ENCODE measurements at places on chromosomes 7 and 10.
A peak's percentile ranks its signal among the peaks of the same experiment; 100 is the strongest.

- no peak for DNase-seq
Observed at GRCh38 chr10:58467931-58468635, 44.6 kb upstream of the BICC1 start.

DNA sequence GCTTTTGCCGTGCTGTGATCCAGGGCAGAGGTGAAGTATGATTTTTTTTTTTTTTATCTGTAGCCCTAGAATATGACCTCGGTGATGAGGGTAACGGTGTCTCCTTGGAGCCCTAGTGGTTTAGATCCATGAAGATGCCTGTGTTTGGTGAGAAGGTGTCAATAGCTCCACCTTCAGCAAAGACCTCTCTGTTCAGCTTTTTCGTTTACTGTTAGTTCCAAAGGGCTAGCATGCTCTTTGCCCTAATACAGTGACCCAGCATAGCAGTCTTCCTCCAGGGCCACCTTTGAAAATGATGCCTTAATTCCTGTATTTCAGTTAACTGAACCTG is 746 bp upstream of the MRPS16 start:
- no peak for DNase-seq

DNA sequence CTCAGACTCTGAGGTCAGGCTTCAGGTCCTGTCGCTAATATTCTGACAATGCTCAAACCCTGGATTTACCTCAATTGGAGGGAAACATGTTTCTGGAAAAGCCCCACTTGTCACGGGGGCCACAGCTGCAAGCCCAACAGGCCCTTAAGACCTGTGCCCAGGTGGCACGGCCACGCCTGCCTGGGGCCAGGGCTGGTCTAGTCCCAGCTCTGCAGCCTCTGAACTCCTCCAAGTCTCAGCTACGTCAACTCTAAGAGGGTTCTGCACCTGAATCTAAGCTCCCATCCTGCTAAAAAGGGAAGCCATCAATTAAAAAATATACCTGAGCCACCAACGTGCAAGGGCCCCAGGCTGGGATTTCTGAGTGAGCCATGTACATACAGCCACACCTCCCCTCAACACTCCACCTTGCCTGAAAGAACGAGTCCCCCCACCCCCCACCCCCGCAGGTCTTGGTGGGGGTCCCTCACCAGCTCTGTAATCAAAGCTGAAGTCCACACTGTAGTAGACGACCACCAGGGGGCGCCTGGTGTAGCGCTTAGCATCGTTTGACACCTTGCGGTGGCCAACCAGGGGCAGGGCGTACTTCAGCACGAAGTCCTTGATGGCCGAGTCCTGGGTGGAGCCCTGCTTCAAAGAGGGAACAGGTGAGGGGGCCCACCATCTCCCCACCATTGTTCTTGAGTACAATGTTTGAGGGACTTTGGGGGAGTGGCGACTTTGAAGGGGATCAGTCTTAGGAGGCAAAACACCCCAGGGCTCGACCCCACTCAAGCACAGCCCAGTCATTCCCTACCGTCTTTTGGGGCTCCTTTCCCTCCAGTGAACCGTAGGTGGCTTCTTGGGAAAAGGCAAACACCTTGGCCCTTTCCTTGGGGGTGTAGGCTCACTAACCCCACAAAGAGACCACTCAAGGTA is 22.6 kb downstream of the PDIA4 start:
- DNase-seq: no peak

- no peak for DNase-seq
Observed at GRCh38 chr7:65233409-65234034, 140.1 kb upstream of the ZNF92 start.

GRCh38 chr10:43292755-43293676 is 26.2 kb upstream of the RASGEF1A start:
- no peak for DNase-seq

DNA sequence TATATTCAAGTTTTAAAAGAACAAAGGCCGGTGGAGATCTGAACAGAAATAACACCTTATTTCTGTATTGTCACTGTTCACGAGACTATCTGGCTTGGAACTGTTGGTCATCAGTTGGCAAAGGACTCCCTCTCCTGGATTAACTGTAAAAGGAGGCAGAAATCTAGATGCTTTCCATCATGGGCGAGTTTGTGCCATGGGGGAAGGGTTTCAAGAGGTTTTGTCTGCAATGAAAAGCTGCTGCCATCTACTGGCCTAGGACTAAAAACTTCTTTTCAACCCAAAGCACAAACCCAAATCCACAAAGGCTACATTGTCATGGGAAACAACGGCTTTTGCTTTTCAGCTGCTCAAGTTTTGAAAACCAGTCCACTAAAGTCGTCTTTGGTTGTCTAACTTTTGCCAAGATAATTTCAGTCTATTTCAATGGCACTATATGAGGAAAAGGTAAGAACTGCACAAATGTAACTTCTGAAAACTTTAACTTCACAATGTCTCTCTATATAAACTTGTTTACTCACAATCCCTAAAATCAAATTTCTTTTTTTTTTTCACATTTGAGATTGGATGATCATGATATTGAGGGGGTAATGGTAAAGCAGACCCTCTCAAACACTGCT is 196.8 kb downstream of the SKAP2 start:
- DNase-seq: peak; percentile 36

DNA sequence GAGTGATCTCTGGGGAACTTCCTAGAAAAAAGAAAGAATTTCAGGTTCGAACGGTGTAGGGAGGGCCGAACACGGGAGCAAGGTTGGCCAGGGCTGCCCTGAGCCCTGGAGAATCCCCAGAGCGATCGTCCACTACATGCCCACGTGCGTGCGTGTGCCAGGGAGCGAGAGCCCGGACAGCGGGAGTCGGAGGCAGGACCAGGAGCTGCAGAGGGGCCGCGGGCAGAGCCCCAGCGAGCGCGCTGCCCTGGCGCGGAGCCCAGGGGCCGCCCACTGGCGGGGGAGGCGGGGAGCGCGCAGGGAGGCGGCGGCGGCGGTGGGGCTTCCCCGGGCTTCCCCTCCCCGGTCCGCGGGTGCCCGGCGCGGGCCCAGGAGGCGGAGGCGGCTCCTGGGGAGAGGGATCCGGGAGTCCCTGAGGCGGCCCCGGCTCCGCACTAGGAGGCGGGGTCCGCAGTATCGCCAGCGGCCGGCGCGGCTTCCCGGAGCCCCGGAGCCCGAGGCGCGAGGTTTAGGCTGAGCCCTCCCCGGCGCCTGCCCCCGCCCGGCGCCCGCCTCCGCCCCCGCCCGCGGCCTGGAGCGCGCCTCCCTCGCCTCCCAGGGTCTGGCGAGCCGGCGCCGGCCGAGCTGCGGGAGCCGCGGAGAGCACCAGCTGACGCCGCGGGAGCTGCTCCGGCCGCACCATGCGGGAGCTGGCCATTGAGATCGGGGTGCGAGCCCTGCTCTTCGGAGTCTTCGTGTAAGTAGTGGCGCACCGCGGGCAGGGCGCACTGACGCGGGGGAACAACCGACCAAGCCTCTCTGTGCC is at the start of gene PLPP4:
PLPP4 (plus strand) TSS at position 602 of the 805 bp plus-strand sequence; CDS start at position 681, 79 bp downstream.
- DNase-seq: no peak

- no peak for DNase-seq
Observed at GRCh38 chr7:138400400-138400886, 59.6 kb upstream of the TRIM24 start.

DNA sequence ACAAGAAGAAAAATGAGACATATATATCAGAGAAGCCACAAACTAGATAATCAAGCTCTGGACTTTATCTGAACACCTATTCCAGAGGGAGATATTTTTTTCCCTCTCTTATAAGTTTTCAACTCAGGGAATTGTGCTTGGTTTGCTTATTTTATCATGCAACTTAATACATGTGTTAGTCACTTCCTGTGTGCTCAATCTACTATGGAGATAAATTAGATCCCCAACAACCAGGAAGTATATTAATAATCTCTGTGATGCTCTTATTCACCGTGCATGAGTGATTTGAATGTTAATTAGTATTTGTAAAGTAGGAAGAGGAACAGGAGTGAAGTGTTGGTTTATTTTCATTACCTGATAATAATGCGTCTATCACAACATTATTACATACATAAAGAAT is 38.8 kb upstream of the ZNF365 start:
- no peak for DNase-seq

- no peak for DNase-seq
Observed at GRCh38 chr7:46767071-46767470, 814.8 kb downstream of the TNS3 start.

- DNase-seq: no peak
Observed at GRCh38 chr7:121515229-121515628, 119.1 kb upstream of the FAM3C start.

DNA sequence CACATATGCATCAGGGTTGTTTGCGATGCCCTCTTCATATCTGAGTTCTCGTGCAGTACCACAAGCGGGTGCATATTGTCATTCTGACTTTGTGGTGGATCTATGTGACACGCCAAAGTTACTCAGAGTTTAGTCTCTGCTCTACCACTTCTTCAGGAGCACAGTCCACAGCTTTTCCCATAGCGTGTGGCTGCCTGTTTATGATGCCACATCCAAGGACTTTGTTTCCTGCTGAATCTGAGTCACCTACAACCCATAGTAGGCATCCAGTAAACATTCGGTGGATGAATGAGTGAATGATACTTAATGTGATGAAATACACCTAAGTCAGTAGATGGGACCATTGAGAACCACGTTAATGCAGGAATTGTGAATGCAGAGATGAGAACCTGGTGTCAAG is 15.0 kb downstream of the ADRA2A start:
- DNase-seq: no peak

DNA sequence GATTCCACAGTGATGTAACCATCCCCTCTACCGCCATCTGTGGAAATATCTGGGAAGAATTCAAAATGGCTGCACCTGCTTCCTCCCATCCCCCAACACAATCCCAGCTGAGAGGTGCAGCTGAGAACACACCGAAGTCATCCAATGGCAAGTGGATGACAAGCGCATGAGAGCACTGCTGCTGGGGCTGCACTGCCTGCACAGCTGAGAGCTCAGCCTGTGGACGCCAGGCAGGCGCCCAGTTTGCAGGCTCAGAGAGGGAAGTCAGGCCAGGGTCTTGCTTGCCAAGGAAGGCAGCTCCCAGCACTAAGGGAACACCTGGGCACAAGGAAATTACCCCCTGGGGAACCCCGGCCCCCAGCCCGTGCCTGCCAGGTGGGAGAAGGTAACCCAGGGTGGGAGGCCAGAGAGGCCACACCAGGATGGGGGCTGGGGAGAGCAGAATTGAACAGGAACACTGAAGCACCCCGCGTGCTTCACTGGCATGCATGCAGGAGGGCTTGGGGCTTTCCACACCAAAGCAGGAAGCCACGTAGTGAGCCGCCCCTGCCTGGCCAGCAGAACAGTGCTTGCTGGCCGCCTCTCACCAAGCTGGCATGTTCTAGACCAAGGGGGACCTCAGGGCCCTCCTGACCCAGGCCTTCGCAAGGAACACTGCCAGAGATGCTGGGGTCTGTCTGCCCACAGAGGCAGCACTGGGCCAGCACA is 46.2 kb downstream of the FAM53B start:
- no peak for DNase-seq

GRCh38 chr10:78148961-78149612 is 115.4 kb downstream of the RPS24 start:
- DNase-seq: no peak

GRCh38 chr7:134021836-134022235 is 105.3 kb upstream of the LRGUK start:
- no peak for DNase-seq

DNA sequence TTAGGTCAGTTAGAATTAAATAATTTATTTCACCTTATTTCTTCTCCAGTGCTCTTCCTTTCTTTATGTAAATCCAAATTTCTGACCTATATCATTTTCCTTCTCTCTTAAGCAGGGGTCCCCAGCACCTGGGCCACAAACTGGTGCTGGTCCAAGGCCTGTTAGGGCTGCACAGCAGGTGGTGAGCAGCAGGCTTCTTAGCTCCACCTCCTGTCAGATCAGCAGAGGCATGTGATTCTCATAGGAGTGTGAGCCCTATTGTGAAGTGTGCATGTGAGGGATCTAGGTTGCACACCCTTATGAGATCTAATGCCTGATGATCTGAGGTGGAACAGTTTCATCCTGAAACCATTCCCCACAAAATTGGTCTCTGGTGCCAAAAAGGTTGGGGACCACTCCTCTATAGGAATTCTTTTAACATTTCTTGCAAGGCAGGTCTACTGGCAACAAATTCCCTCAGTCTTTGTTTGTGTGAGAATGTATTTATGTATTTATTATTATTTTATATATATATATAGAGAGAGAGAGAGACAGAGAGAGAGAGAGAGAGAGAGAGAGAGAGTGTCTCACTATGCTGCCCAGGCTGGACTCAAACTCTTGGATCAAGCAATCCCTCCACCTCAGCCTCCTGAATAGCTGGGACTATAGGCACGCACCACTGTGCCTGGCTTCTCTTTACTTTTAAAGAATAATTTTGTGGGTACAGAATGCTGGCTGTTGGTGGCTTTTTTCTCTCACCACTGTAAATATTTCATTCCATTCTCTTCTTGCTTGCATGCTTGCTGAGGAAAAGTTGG is 4.3 kb upstream of the ABCC2 start:
- no peak for DNase-seq

- DNase-seq: no peak
Observed at GRCh38 chr7:12436896-12437535, 33.4 kb upstream of the VWDE start.

GRCh38 chr7:74069086-74069541 is 14.5 kb upstream of the LIMK1 start:
- DNase-seq: no peak

GRCh38 chr7:115679976-115680375 is 350.6 kb downstream of the TFEC start:
- peak; percentile 5 for DNase-seq

DNA sequence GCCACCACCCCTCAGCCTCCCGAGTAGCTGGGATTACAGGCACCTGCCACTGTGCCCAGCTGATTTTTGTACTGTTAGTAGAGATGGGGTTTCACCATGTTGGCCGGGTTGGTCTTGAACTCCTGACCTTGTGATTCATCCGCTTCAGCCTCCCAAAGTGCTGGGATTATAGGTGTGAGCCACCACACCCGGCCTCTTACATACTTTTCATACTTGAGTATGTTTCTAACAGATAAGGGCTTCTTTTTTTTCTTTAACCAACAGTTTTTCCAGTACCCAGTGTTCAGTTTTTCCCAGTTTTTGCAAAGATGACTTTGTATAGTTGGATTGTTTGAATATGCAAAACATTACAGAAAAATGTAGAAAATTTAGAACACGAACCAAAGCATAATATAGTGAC is 7.7 kb downstream of the EIF4H start:
- DNase-seq: no peak

DNA sequence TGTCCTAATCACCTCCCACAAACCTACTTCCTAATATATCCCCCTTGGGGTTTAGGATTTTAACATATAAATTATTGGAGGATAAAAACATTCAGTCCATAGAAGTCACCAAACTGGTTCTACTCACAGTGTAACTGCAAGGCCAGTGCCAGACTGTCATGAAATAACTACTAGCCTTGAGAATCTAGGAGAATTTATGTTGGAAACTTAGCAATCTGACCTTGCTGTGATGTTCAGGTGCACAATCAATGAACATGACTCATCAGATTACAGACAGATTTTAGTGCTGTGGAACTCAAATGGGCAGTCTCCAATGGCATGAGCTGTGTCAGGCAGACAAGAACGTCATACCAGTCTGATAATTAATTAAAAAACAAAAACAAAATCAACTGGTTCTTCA is 571.4 kb upstream of the IGFBP3 start:
- DNase-seq: no peak
